ENCODE measurements at places on chromosomes 4 and X.

DNA sequence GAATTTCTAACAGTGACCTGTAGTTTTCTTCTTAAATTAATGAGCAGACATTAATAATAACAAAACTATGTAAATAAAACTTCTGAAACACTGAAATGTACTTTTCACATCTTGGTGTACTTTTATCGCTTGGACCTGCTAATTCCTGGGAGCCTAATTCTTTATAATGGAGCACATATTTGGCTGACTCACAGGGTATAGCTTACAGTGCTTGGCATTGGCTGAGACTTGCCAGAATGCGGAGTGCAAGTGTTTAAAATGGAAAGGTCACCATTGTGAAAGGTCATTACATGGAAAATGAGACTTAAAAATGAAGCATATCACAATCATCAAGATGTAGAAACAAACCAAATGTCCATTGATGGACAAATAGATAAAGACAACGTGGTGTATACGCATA, 137.3 kb upstream of the PDLIM3 start:
- 0 out of 3 replicates have a peak, but pooled peaks have one; percentile 41 for ATAC-seq

DNA sequence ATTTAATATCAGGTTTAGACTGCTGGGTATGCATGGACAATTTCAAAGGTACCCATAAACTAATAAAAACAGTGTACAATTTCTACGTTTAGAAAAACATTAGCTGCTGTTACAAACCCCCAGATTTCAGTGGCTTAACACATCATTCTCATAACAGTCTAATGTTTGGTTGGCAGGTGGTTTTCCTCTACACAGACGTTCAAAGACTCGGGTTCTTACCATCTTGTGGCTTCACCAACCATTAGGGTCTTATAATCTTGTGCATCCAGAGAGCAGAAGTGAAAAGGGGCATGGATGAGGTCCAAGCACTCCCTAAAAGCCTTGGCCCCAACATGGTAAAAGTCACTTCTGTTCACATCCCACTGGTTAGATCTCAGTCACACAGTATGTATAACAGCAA, 71.6 kb downstream of the SH3RF1 start:
- no peak for ATAC-seq

DNA sequence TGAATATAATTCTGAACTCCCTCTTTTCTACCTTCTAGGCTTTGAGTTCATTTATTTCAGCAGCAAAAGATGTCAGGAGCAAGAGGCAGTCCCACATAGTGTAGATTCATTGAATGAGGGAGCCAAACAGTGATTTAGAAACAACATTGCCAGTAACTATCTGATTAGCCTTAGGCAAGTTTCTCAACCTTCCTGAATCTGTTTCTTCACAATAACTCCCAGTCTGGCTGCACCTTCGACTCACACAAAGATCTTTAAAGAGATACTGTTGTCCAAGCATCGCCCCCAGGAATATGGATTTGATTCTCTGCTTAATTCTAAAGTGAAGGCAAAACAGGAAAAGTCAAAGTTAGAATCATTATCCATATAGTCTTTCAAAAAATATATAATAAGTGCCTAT, 1026.2 kb downstream of the DMD start:
- ATAC-seq: no peak

GRCh38 chr4:186882293-186882692, 158.6 kb upstream of the FAT1 start:
- ATAC-seq: no peak

GRCh38 chr4:155773196-155773800, 14.5 kb downstream of the GUCY1B1 start:
- ATAC-seq: no peak
